ENCODE measurements at places on chromosomes 11 and 22. TPM values are rescaled to one million over a fixed set of nuclear protein-coding genes. Genes with fewer than 3 reads are reported as not detected.

- H3K4me1 ChIP-seq: no peaks in the 10 kb centered on the region
- H3K4me3 ChIP-seq: no peak overlapping the region
- no peaks in the 10 kb centered on the region for H3K27me3 ChIP-seq
- no peak overlapping the region for H3K27ac ChIP-seq
- DNase-seq: no peak
These were observed 54.1 kb upstream of the LINC01488 start for GRCh38 chr11:69427337-69427736.

DNA sequence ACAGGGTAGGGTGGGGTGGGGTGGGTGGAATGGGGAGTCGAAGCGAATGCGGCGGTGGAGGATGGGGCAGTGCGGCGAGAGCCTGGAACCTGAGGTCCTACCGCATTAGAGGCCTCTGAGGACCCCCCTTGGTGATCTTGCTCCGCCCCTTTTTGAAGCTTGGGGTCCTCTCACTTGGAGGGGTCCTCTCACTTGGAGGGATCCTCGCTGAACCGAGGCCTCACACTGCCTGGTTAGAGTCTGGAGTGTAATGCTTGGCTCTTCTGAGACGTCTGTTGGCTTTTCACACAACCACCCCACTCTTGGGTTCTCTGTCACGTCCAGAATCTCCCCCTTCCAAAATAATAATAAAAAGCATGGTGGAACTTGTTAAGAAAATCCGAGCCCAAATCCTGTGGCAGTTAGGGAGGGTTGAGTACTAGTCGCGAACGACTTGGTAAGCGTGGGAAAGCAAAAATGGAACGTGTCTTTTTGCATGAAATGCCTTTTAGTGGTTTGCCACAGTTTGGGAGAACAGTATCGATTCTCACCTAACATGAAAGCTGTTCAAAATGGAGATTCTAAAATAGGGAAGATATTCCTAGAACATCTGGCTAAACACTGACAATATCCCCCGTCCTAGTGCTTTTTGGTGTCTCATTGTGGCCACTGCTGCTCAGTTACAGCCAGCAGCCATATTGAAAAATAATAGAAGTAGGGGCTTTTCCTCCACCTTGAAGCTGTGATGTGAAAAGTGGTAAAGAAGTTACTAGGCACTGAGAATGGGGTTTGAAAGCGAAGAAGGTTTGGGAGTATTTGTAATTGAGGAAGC lies 822 bp downstream of the RBX1 start:
- H3K27ac ChIP-seq: peak overlapping the region; percentile 84
- H3K4me3 ChIP-seq: peak overlapping the region; percentile 80
- no peaks in the 10 kb centered on the region for H3K4me1 ChIP-seq

- DNase-seq: peak; percentile 61
- H3K36me3 ChIP-seq: no peaks in the 10 kb centered on the region
- H3K4me3 ChIP-seq: no peak overlapping the region
- peak overlapping the region; percentile 93 for H3K27ac ChIP-seq
- peaks cover 22% of the 10 kb centered on the region for H3K4me1 ChIP-seq
These were observed 52.4 kb upstream of the CDON start for GRCh38 chr11:126115127-126115495.

GRCh38 chr11:28860893-28861292 lies 752.7 kb downstream of the METTL15 start:
- H3K36me3 ChIP-seq: no peaks in the 10 kb centered on the region
- H3K4me3 ChIP-seq: no peak overlapping the region
- no peak overlapping the region for H3K27ac ChIP-seq
- DNase-seq: no peak
- H3K4me1 ChIP-seq: no peaks in the 10 kb centered on the region

- DNase-seq: peak; percentile 17
- H3K27me3 ChIP-seq: no peaks in the 10 kb centered on the region
- H3K36me3 ChIP-seq: peaks cover 13% of the 10 kb centered on the region
- H3K4me3 ChIP-seq: no peak overlapping the region
These were observed 140.0 kb downstream of the SWAP70 start for GRCh38 chr11:9803685-9804418.

DNA sequence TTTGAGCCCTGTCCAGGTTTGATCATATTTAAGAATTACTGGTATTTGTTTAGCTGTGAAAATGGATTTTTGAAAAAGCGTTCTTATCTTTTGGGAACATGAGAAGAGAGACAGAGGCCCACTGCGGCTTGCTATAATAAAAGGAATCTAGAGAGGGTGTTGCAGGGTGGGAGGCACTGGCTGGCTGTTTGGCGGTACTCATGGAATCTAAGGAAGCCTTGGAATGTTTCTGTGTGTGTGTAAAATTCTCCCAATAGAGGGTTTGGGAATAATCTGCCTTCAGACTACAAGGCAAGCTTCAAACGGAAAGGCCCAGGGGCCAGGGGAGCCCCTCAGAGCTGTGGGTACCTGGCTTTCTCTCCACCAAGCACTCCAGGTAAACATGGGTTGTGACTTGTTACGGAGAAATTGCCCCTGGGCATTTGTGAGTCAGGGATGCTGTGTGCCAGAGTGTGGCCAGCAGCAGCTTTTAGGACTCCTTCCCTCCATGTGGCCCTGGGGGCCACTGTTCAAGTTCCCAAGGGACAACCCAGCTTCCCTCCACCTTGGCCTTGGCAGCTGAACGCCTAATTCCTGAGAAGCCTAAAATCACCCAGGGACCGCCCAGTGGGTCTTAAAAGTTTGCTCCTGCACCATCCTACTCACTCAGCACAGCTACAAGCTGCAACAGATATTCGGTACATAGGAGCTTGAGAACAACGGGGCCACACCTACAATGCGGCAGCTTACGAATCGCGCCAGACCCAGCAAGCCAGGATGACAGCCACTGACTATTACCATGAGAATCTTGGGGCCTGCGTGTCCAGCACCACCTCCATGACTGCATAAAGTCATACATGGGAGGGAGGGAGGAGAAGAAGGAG lies 14.1 kb upstream of the SYT8 start:
- no peaks in the 10 kb centered on the region for H3K36me3 ChIP-seq
- no peak overlapping the region for H3K27ac ChIP-seq
- no peaks in the 10 kb centered on the region for H3K27me3 ChIP-seq
- no peaks in the 10 kb centered on the region for H3K4me1 ChIP-seq

GRCh38 chr11:116680349-116681125 lies 92.2 kb downstream of the BUD13 start:
- no peaks in the 10 kb centered on the region for H3K36me3 ChIP-seq
- no peaks in the 10 kb centered on the region for H3K4me1 ChIP-seq
- DNase-seq: no peak
- no peak overlapping the region for H3K27ac ChIP-seq
- no peak overlapping the region for H3K4me3 ChIP-seq

DNA sequence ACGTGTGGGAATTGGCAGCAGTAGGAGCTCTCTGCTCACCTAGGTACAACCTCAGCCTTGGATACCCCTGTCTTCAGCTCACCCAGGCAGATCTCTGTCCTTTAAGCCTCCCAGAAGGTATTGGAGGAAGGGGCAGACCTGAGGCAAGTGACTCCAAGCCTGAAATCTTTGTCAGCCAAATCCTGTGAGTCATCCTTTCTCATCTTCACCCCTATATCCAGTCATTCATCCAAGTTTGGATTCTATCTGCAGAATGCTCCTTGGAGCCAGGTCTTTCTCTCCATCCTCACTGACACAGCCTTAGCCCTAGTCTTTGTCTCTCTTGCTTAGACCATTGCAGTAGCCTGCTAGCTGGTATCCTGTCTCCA lies 10.4 kb upstream of the THY1 start:
- peaks cover 11% of the 10 kb centered on the region for H3K4me1 ChIP-seq
- no peak overlapping the region for H3K27ac ChIP-seq
- H3K4me3 ChIP-seq: no peak overlapping the region
- no peak for DNase-seq
- peaks cover 3% of the 10 kb centered on the region for H3K27me3 ChIP-seq

DNA sequence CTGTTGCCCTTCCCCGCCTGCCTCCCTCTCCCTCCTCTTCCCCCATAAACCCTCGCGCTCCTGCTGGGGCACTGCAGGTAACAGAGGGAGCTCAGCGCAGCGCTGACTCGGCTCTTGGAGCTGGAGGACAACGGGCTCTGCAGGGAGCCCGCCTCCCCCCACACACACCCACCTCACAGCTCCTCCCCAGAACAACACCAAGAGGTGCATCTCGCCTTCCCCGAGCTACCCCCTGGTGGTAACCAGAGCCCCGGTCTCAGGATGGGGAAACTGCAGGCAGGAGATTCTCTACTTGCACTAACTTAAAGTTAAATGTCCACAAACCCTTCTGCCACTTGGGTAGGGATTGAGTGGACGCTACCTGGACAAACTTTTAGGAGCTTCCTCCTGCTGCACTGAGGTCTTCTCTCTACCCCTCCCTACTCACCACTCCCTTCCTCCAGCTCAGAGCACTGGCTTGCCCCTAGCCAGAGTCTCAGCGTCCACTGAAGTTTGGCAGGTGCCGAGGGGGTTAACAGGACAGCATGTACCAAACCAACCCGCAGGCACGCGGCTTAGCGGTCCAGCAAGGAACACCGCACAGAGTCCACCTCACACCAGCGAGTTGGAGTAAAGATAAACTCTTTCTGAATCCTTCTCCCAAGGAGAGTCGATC lies 4.0 kb upstream of the SCN4B start:
- H3K27ac ChIP-seq: no peak overlapping the region
- DNase-seq: no peak
- no peak overlapping the region for H3K4me3 ChIP-seq
- H3K27me3 ChIP-seq: peaks cover 32% of the 10 kb centered on the region
- H3K4me1 ChIP-seq: peaks cover 18% of the 10 kb centered on the region

GRCh38 chr11:117837070-117837776 lies 12.7 kb upstream of the FXYD2 start:
- no peaks in the 10 kb centered on the region for H3K27me3 ChIP-seq
- H3K36me3 ChIP-seq: peaks cover 17% of the 10 kb centered on the region
- no peak overlapping the region for H3K27ac ChIP-seq

GRCh38 chr11:70112017-70112434 lies 33.9 kb downstream of the ANO1 start:
- H3K4me1 ChIP-seq: peaks cover 13% of the 10 kb centered on the region
- peak; percentile 61 for DNase-seq
- H3K27me3 ChIP-seq: no peaks in the 10 kb centered on the region

DNA sequence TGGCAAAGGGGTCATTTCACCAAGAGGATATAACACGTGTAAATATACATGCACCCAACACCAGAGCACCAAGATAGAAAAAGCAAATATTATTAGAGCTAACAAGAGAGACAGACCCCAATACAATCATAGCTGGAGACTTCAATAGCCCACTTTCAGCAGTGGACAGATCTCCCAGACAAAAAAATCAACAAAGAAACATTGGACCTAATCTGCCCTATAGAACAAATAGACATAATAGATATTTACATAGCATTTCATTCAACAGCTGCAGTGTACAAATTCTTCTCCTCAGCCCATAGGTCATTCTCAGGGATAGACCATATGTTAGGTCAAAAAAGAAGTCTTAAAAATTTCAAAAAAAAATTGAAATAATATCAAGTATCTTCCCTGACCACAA lies 312.8 kb downstream of the TTC28 start:
- no peaks in the 10 kb centered on the region for H3K27me3 ChIP-seq
- H3K27ac ChIP-seq: no peak overlapping the region
- DNase-seq: no peak

DNA sequence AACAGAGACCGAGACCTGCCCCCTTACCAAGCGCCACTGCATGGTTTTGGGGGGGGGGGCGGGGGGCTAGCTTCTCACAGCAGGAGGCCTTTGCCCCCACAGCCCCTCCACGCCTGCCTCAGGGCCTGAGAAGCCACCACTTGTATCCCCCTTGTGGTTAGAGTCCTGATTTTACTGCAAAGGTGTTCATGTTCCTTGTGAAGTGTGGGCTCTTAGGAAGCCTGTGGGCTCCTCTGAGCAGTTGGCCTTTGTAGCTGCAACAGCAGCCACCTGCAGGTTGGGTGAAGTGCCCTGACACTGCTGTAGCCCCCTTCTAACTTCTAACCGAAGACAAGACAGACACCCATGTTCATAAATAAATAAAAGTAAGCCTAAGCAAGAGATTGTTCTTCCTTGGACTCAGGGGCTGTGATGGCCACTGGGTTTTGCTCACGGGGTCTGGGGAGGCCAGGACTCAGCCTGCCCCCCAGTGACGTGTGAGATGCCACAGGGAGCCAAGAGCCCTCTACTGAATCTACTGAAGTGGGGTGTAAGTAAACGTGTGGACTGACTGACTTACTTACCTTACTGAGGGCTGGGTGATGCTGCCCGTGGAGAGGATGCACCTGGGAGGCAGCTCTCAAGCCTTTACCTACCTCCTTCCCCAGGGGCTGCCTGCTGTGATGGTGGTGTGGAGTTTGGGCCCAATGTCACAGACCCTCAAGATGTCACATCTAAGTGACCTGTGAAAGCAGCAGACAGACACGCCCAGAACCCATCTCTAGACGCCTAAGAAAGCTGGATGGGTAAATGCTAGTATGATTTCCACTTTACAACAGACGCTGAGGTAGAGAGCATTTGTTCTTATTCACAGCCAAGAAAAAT lies 25.8 kb downstream of the USP35 start:
- H3K27me3 ChIP-seq: no peaks in the 10 kb centered on the region
- no peak overlapping the region for H3K27ac ChIP-seq
- DNase-seq: no peak
- H3K4me1 ChIP-seq: no peaks in the 10 kb centered on the region
- no peak overlapping the region for H3K4me3 ChIP-seq

DNA sequence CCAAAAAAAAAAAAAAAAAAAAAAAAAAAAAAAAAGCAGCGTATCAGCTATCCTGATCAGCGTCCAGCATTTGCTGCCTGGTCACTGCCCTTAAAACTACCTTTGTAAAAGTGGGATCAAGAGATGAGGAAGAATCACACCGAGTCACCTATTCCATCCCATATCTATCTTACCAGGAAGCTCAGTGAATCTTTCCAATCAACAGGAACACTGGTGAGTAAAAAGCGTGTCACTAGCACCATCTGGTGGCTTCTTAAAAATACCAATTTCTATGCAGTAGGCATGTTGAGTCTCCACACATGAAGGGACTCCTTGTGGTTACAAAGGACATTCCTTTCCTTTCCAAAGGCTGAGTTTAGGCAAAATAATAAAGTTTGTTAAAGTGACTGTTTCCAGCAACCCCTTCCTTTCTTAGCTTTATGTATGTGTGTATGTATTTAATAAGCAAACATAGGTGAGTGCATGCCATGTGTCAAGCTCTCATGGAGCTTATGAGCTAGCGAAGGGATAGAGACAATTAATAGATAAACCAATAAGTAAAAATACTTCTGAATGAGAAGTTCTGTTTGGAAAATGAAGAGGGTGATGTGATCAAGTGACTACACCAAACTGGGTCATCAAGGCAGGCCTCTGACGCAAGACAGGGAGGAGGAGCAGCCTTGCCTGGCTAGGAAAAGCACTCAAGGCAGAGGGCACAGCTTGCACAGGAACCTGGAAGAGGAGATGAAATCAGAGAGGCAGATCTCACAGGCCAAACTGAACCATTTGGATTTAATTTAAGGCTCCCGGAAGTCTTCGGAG lies 13.9 kb upstream of the TP53AIP1 start:
- no peaks in the 10 kb centered on the region for H3K4me1 ChIP-seq
- H3K4me3 ChIP-seq: no peak overlapping the region

- H3K4me1 ChIP-seq: peaks cover 20% of the 10 kb centered on the region
- DNase-seq: peak; percentile 27
- no peaks in the 10 kb centered on the region for H3K36me3 ChIP-seq
- no peaks in the 10 kb centered on the region for H3K27me3 ChIP-seq
- no peak overlapping the region for H3K27ac ChIP-seq
These were observed 4.0 kb upstream of the RCOR2 start for GRCh38 chr11:63920939-63921417.

Gene KRTAP5-5
- not detected for total RNA-seq

Gene IL18BP
- 24.8 TPM for total RNA-seq

Gene SLC22A25
- total RNA-seq: not detected

Gene LIPT2
- 6.9 TPM for total RNA-seq

Gene CSRP3
- total RNA-seq: 3.5 TPM

Gene MRPL11
- 46.6 TPM for total RNA-seq

Gene KRTAP5-9
- total RNA-seq: 0.37 TPM

Gene IFITM10
- total RNA-seq: 0.40 TPM

Gene TRIM21
- 19.8 TPM for total RNA-seq

Gene PKNOX2
- 10.6 TPM for total RNA-seq
